ENCODE measurements at places on chromosomes 2 and 18. TPM values are rescaled to one million over a fixed set of nuclear protein-coding genes. Genes with fewer than 3 reads are reported as not detected.

- DNase-seq, result no peak
Observed at GRCh38 chr18:40249390-40250080, 1705.5 kb upstream of the PIK3C3 start.

DNA sequence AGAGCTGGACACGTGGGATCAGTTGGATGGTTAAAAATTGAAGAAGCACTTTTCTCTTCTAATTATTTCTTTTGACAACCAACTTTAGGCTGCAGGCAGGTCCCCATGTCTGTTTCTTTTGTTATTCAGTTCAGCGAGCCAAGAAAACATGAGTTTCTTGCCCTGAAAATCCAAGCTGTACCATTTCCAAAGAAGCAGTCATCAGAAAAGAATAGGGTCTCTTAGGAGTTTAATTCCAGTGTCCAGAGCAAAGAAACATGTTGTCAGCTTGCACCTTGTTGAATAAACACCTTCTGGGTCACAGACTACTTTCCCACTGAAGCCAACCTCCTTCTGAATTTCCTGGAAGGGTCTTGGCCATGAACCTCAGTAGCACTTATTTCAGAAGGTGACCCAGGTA lies 170.5 kb upstream of the COPS8 start:
- no peak for DNase-seq

- no peak for DNase-seq
Observed at GRCh38 chr2:238170386-238171071, 11.8 kb downstream of the ERFE start.

GRCh38 chr2:8289111-8289510 lies 392.7 kb upstream of the ID2 start:
- DNase-seq, result no peak

GRCh38 chr2:47094511-47095142 lies 60.5 kb downstream of the STPG4 start:
- DNase-seq, result no peak

- DNase-seq, result no peak
Observed at GRCh38 chr2:208407667-208408066, 1.1 kb downstream of the PTH2R start.

DNA sequence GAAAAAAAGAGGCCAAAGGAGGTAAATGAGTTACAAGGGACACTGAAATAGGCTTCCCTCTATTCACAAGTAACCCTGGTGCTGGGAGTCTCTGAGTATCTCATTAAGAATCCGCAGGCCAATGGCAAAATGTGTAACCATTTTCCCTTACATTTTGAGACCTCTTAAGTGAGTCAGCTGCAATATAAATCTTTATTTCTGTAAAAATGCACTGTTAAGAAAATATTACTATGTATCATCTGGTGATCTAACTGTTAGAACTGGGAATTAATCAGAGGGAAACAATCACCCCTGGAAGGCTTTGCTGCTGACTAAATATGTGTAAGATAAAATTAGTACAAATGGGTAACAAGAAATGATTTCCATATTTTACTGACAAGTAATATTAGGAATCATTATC lies 483.1 kb upstream of the CHST9 start:
- DNase-seq, result no peak

GRCh38 chr2:182020286-182021070 lies 34.8 kb downstream of the PPP1R1C start:
- DNase-seq, result no peak

GRCh38 chr18:50286391-50287027 lies 983 bp downstream of the CXXC1 start:
- peak; percentile 48 for DNase-seq

GRCh38 chr18:47901624-47902362 lies 28.7 kb downstream of the SMAD2 start:
- no peak for DNase-seq

DNA sequence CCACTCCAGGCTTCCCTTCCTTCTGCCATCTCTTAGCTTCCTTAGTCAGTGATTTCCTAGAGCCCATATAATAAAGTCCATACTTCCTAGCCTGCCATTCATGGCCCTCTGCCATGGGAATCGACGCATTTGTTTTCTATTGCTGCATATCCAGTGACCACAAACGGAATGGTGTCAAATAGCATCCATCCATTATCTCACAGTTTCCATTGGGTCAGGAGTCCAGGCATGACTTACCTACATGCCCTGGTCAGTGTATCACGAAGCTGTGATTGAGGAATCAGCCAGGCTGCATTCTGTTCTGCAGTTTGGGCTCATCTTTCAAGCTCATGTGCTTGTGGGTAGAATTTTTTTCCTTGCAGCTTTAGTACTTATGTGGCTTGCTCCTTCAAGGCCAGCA lies 209.7 kb upstream of the EPAS1 start:
- DNase-seq, result no peak

GRCh38 chr2:66541646-66542045 lies 106.7 kb downstream of the MEIS1 start:
- DNase-seq, result no peak

DNA sequence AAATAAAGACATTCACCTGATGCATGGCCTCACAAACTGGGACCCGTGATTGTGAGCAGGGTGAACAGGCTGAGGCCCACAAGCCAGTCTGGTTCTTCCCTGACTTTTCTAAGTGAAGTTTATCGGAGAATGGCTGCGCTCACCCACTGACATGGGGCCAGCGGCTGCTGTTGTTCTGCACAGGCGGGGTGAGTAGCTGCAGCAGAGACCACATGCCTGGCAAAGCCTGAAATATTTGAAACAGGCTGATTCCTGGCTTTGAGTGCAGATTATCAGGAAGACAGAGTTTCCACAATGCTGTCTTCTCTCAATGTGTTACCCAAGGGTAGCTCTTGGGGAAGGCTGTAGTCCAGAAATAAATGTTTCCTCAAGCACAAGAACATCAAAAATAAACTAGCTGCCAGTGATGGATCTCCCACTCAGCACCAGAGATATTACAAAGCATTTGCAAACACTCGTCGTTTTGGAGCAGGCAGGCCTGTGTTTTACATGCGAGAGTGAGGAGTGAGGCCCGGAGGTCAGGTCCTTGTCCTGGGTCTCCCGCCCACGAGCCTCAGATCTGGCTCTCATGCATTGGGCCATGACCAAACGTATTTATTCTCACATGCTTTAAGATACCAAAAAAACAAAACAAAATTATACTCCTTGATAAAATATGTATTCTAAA lies 647.1 kb downstream of the GALR1 start:
- no peak for DNase-seq

DNA sequence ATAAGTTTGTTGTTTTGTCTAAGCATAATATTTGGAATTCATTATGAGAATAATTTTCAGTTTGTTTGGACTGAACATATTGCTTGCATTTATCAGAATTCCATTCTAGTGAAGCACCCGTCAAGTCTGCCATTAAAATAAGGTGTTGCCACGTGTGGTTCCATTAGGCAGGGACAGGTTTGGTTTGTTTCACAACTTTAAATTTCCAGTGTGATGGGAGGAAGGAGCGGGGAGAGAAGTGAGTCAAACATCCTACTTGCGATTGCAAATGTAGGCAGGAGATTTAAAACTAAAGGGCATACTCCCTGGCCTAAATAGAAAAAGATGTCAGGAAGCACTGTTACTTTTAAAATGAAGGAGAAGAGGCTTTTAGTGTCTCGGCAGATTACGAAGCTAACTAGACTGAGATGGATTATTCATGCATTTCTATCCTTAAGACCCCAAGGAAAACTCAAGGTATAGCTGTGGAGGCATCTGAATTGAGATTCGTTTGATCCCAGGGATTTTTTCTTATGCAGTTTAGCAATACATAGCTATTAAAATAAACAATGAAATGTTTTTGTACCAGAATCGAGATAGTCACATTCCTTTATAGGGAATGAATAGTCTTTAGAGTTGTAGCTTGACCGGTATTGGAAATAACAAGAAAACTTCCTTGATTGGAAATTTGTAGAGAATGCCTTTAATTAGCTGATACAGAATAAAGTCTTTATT lies 19.8 kb downstream of the GRHL1 start:
- no peak for DNase-seq

DNA sequence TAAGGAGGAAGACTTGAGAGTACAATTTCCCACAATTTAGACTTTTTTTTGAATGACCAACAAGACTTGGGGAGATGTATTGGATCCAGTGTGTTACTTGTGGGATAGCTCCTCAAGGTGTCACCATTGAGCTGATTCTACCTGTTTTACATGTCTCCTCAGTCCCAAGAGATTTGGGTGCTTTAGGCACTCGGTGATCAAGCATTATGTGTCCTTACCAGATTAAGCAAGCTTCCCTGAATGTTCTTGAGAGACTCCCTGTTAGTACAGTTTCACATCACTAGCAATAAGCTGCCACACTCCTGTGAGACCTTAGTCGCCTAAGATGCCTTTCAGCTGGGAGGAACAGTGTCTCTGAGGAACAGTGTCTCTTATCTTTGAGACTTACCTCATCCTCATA lies 384.3 kb upstream of the SYT4 start:
- DNase-seq, result no peak

GRCh38 chr2:35298493-35298892 lies 1057.1 kb upstream of the CRIM1 start:
- peak; percentile 25 for DNase-seq

DNA sequence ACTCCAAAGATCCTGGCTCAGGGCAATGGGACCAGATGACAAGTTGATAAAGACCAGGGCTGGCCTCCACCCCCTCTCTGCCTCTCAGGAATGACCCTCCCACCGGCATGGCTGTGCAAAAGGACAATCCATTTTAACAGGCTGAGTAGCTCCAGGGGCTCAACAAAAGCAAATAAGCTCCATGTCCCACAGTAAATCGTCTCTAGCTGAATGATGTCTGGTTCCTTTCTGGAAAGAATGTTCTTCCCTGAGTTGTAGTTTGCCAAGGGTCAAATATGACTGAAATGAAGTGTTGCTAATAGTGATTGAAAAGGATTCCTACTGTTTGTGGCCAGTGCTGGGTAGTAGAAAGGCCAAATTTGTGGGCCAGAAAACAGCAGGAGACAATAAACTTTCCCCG lies 434.4 kb upstream of the ETAA1 start:
- DNase-seq, result no peak

DNA sequence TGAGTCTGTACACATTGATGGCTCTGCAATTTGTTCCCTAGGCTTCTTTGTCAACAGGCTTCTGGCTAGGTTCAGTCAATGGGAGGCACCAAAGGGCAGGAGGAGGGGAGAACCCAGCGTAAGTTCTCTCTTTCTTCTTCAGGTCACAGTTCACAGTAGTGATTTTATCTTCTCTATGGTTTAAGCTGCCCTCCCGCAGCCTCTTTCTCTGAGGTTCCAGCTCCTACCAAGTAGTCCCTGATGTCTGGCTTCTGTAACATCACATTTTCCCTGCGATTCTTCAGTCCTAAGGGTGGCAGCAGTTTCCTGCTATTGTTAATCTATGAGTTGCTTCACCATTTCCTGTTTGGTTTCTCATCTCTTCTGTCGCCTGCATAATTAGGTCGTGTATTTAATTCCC lies 107.4 kb downstream of the CPO start:
- DNase-seq, result no peak

- no peak for DNase-seq
Observed at GRCh38 chr2:20526708-20527107, 79.8 kb downstream of the RHOB start.

- DNase-seq, result no peak
Observed at GRCh38 chr2:161703863-161704262, 79.6 kb downstream of the SLC4A10 start.

DNA sequence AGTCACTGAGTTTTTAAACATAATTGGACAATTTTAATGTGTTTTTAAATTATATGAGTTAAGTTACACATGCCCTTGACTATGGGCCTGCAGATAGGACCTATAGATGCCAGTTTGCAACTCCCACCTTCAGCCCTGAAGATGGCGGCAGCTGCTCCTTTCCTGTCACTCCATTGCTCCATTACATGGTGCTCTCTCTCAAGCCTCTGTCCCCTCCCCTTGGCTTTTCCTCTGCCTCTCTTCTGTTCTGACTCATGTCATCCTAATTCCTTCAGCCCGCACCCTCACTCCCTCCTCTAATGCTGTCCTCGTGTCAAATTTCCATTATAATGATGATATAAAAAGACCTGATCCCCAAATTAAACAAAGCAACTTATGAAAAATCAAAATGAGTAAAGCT lies 133.7 kb upstream of the HNRNPA3 start:
- DNase-seq, result no peak

C2orf80 gene
- total RNA-seq, result not detected

LYG1 gene
- 0.65 TPM for total RNA-seq

PCARE gene
- total RNA-seq, result 0.58 TPM

CCDC141 gene
- 79.4 TPM for total RNA-seq

OSBPL6 gene
- 7.0 TPM for total RNA-seq

HES6 gene
- 3.8 TPM for total RNA-seq

FBLN7 gene
- total RNA-seq, result 1.1 TPM

NCKAP5 gene
- 5.8 TPM for total RNA-seq

CETN1 gene
- not detected for total RNA-seq

CPLX4 gene
- total RNA-seq, result not detected
